ENCODE measurements at places on chromosomes 6 and 20.

DNA sequence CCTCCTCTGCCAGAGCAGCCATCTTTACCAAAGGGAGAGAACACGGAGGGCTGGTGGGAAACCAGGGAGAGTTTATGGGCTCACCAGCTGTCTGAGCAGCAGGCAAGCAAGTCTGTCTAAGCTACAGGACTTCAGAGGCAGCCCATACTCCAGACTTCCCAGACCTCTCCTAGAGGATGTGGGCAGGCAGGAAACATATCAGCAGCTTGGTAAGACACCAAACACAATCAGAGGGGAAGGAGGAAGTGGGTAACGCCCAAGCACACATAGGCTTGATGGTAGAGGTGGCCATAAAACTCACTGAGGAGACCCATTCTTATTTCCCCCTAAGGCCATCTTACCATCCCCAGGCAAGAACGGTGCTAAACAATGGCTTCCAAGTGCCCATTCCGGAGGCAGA is 143.1 kb upstream of the ARID1B start:
- no peak for DNase-seq

DNA sequence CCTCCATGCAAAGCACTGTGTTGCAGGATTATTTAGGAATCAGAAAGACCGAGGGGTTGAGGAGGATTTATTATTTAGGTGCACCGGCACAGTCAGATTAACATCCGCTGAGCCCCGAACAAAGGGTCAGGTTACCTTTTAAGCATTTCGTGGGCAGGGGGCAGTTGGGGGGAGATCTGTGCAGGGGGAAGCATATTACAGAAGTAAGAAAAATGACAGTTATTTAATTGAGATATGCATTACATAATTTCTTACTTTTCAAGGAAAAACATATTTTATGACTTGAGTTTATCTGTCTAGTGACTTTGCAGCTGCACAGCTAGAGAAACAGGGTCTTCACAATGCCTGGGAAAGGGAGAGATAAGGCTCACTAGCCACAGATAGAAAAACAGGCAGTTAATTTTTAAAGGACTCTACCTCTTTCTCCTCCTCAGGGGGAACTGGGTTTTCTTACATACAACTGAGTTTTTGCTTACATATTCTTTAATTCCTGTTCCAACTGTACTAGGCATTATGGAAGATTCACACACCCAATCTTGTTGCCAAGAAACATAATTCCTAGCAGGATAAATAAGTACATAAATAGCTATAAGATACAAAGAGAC is 1.7 kb upstream of the HINT3 start:
- no peak for DNase-seq

- peak; percentile 33 for DNase-seq
Measured at GRCh38 chr6:106974336-106974998, at the start of gene CD24. CD24 (minus strand) TSS chr6:106974729; CDS start chr6:106974646, 83 bp downstream.

DNA sequence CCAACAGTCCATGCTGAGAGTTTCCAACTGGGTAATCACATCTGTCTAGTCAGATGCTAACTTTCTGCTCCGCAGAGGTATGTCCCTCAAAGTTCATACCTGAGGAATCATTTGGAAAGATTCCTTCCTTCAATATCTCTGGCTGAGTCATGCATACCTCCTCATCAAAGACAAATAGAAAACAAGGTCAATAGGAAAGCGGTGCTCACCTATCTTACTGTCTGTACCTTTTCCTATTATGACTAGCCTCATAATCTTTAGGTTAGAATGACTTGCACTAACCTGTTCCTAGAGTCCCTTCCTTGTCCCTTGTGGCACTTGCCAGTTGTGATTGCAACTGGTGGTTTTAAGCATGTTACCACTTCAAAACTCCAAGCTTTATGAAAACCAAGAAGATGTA is 78.2 kb upstream of the PTPRK start:
- DNase-seq: no peak

- DNase-seq: no peak
Measured at GRCh38 chr20:18164356-18164755, 26.7 kb downstream of the KAT14 start.

DNA sequence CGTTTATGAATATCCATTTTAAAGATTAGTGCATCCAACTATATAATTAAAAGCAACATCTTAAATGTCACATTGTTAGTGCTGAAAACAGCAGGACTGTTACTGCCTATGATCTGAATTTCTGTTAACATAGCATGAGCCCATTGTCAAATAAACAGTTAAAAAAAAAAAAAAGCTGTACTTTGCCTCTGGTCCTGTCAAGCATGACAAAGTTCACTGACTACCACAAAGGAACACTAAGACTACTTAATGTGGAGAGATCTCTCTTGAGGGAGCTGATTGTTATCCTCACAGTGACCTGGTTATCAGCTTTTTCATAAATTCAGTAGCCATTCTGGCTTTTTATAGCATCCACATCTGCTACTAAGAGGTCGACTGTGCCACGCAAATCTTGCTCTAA is 228.1 kb downstream of the TMEM200A start:
- no peak for DNase-seq

DNA sequence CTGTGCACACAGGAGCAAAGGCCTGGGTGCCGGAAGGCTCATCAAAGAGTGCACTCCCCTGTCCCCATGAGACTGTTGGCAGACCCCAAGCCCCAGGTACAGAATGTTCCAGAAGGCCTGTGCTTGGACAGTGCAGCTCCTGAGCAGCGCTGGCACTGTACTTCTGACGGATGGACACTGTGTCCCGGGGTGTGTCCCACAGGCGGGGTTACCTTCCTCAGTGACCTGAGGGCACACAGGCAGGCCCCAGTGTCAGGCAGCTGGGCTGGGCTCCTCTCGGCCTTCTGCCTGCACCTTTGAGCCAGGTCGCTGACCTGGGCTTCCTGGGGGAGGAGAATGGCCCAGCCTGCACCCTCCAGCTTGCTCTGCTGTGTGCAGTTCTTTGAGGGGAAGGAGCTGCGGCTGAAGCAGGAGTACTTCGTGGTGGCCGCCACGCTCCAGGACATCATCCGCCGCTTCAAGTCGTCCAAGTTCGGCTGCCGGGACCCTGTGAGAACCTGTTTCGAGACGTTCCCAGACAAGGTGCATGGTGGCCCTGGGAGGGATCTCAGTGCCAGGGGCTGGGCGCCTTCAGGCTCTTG is 30.1 kb downstream of the PYGB start:
- peak; percentile 14 for DNase-seq

DNA sequence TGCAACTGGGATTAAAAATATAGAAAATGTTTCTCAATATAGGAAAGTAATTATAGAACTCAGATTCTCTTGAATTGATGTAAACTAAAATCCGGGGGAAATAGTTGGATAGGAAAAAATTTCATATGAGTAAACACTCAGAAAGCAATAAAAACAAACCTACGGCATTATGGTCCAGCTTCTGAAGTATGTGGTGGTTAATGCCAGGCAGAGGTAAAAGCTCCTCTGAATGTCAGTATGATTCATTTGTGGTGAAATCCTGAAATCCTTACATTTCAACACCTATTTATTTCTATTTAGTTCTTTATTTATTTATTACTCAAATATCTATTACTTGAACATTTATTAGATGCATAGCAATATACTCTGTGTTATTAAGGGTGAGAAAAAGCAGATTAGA is 145.1 kb downstream of the RIMS1 start:
- DNase-seq: no peak

DNA sequence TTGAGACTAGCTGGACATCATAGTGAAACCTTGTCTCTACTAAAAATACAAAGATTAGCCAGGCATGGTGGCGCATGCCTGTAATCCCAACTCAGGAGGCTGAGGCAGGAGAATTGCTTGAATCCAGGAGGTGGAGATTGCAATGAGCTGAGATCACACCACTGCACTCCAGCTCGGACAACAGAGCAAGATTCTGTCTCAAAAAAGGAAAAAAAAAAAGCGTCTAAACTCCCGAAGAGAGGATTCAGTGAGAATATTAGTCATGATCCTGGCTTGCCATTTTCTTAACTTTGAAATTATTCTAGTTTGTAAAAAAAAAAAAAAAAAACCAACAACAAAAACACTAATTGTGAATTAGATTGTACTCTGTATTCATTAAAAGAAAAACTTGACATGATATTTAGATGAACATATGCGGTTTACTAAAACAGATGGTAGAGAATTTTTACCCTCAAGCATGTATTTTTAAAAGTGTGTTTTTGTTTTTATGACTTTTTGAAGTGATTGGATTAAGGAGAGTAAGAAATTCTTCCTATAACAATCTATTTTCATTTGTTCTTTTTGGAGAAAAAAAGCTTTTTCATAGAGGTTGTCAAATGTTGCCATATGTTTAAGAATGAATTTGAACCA is 80.7 kb downstream of the UST start:
- DNase-seq: no peak

DNA sequence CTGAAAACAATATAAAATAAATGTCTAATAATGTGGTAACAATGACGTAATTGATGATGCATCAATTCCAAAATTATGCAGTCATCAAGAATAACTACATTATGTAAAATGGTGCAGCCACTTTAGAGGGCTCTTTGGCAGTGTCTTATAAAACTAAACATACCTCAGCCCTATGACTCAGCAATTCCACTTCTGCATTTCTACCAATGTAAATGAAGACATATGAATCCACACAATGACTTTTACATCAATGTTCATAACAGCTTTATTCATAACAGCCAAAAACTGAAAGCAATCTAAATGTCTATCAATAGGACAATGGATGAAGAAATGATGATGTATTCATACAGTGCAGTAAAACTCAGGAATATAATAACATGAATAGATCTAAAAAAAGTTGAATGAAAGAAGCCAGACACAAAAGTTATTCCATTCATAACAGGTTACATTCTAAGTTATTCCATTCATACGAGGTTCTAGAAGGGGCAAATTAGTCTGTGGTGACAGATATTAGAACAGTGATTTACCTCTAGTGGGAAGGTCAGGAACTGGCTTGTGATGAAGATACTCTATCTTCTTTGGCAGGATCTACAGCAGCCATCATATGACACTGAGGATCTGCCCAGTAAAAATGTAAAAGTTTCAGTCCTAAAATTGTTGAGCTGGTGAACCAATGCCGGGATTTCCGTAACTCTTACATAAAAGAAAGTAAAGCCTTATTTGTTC is 396.1 kb downstream of the PLCB1 start:
- no peak for DNase-seq

GRCh38 chr20:17818187-17818586 is 118.4 kb downstream of the BANF2 start:
- no peak for DNase-seq

DNA sequence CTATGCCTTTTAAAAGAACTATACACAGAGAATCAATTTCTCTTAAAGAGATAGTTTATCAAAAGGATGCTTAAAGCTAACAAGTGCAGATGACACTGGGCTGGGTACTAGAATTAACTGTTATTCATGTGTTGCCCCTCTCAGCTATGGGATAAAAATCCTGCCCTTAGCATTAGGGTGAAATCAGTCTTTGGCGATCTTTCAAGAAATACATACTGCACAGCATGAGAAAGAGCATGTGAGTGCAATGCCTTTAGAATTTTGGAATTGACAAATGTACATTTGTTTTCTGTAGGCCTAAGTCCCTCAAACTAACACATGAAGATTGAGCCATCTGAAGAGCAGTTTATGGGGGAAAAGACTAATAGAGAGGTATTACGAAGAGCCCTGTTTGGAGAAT is 115.4 kb downstream of the ZFP64 start:
- no peak for DNase-seq

DNA sequence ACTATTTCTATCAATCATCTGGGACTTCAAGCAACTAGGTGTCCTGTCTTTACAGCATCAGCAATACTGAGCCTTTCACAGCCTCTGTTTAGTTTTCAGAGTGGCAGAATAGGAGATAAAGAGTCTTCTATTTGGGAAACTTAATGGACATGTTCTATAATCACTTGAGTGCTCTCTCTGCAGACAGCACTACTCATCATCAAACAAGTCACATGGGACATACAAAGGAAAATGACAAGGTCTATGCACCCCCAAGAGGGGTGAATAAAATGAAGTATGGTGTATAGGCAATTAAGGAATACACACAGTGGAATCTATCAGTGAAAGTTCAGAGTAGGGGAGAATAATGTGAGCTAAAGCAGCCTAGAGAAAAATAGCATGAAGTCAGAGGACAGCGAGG is 237.8 kb upstream of the THEMIS start:
- DNase-seq: no peak

GRCh38 chr6:37576336-37576737 is 76.6 kb upstream of the CCDC167 start:
- no peak for DNase-seq

DNA sequence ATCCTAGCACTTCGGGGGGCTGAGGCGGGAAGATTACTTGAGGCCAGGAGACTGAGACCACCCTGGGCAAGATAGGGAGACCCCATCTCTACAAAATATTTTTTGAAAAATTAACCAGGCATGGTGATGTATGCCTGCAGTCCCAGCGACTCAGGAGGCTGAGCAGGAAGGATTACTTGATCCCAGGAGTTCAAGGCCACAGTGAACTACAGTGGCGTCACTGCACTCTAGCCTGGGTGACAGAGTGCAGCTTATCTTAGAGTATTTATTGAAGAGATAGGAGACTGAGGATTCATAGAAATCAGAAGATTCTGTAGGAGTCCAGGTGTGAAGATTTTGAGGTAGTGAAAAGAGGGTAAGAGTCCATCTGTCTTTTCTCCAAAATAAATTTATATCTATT is 45.0 kb downstream of the SLC17A5 start:
- DNase-seq: no peak

DNA sequence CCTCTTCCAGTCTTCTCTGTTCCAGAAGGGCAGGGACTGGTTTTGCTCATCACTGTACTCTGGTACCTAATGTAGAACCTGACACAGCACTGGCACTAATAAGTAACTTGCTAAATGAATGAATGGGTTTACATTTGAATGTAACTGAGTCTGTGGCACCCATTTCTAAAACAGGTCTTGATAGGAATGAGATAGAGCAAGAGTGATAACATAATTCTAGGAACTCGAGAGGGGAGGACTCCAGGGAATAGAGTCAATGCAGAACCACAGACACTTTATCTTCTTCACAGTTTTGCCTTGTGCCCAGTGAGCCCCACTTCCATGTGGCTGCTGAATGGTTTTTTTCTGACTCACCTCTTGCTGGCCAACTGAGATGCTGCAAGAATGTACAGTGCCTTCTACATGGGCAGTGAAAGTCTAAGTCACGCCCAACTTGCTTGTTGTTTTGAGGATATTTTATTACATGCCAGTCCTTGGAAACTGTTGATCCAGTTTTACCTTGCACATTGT is 61.1 kb downstream of the TBC1D7 start:
- DNase-seq: no peak

GRCh38 chr6:22570185-22570551 is 802 bp downstream of the HDGFL1 start:
- no peak for DNase-seq

GRCh38 chr20:36604952-36605398 is 604 bp upstream of the RAB5IF start:
- DNase-seq: peak; percentile 69

- DNase-seq: no peak
Measured at GRCh38 chr20:4060064-4060795, 44.9 kb upstream of the RNF24 start.

GRCh38 chr20:62495749-62496567 is 20.2 kb upstream of the GATA5 start:
- no peak for DNase-seq

Data from activated naive CD4-positive, alpha-beta T cell treated with anti-CD3 and anti-CD28 coated beads, Interleukin-2, amount 10 ng/mL, durations not matched to agents 7 days and 5 days (primary cell).